Left hindlimb (tissue), 1 donor: ENCODE measurements at places on chromosomes 4 and X.

DNA sequence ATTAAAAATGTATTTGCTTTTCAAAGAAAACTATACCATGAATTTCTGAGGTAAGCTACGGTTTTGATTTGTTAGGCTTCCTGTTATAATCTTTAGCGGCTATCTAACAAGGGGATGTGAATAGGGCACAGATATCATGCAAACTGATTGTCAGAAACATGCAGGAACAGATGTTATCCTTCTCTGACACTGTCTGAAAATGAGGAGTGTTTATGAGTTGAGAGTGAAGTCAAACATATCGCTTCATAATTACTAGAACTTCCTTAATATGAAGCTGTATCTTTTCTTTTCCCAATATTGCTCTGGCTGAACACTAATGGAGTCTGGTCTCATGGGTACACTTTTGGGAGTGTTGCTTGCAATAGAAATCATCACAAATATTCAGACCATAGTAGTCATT, 16.3 kb upstream of the SULT1B1 start:
- DNase-seq, result no peak

- DNase-seq, result no peak
Measured at GRCh38 chrX:153692611-153693156, 5.0 kb downstream of the SLC6A8 start.

GRCh38 chr4:25144870-25145481, 15.3 kb downstream of the SEPSECS start:
- DNase-seq, result no peak

- DNase-seq, result no peak
Measured at GRCh38 chr4:85246055-85246454, 228.9 kb upstream of the ARHGAP24 start.

GRCh38 chr4:61231421-61231820, 31.3 kb downstream of the ADGRL3 start:
- no peak for DNase-seq

GRCh38 chr4:158172261-158173258, at the start of gene GASK1B:
TSS of gene GASK1B (minus strand) at chr4:158173025. CDS start at chr4:158171375, 1,650 bp downstream.
- DNase-seq, result no peak
